ENCODE measurements at places on chromosomes 12 and 14.

DNA sequence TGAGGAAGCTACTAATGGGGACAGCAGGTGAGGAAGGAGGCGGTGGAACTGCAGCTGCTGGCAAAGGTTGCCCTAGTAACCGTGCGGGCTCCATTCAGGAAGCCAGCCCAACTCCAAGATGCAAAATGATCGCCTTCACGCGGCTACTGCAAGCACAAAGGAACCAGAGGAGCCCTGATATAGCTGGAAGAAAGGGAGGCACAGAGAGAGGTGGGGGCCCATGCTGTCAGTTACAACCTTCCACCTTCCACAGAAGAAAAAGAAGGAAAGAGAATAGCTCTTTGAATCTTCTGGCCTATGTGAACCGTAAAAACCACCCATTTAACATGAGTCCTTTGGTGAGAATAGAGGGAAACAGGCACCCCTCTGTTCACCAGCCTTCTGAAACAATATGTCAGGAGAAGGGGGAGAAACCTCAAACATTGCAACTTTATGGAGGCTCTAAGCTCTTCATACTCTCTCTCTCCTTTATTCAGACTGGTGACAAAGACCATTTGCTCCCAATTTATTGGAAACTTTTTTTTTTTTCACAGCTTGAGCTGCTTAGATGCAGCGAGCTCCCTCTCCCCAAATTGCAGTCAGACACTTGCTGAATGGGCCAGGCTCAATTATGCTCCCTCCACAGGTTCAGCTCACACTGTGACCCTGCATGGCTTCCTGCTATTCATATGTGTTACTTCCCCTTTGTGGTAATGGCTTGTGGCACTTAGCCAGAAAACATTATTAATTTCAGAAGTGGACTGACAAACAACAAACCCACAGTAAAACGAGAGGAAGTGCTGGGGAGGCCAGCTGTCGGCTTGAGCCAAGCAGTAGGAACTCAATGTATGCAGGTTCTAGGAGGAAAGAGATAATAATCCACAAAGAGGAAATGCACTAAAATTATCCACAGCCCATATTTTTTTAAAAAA is 6.2 kb downstream of the DUSP6 start:
- peak; percentile 44 for DNase-seq

DNA sequence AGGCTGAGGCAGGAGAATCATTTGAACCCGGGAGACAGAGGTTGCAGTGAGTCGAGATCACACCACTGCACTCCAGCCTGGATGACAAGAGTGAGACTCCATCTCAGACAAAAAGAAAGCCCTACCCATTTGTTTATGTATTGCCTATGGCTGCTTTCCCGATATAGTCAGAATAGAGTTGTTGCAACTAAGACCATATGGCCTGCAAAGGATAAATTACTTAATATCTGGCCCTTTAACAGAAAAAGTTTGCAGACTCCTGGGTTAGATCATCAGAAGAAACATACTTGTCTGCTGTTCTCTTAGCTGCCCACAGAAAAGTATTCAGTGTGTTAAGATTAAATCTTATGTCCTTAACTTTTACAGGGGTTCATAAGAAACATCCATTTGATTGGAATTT is 122.4 kb upstream of the VASH1 start:
- DNase-seq, result no peak

DNA sequence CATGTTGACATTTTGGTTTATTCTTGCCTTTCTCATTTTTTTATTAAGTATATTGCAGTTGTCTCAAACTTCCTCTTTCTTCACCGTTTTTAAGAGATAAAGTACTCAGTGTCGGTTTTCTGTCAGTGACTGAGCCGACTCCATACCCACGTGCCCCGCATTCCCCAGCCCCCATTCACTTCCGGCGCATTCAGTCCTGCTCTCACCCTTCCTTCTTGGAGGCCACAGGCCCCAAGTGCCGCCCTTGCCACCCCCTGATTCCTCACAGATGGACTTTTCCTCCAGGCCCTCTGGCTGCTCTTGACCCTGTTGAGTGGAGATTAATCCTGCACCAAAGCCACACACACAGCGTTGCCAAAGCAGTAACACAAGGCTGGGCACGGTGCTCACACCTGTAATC is 19.1 kb upstream of the DNAH10 start:
- DNase-seq, result no peak

GRCh38 chr12:15728118-15728598 is 61.0 kb downstream of the EPS8 start:
- DNase-seq, result no peak
